Hypothalamus (tissue), 51 donors: ENCODE measurements at places on chromosomes 5 and 9.

DNA sequence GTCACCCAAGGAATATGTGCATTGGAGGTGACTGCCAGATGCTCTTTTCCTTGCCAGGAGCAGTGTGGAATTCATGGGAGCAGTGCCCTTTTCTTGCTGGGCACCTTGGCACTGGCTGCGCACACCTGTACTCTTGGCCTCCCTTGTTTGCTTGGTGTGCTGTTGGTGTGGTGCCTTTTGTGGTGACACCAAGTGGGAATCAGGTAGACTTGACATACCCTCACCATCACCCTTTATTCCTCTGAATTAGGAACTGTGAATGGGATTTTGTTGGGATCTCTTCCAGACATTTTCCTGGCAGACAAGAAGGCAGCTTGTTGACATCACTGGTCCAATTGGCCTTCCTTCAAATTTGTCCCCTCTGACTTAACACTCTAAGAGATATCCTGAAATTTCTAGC lies 82.3 kb downstream of the RAI14 start:
- no peak for DNase-seq

- DNase-seq = no peak
These were observed 610.9 kb downstream of the RAB3C start for GRCh38 chr5:59193616-59194319.

- DNase-seq = peak; percentile 87
These were observed 866 bp upstream of the SEMA6A start for GRCh38 chr5:116575326-116576052.

GRCh38 chr5:158256096-158256495 lies 397.2 kb upstream of the CLINT1 start:
- DNase-seq = no peak

- DNase-seq = no peak
These were observed 996.1 kb upstream of the TYRP1 start for GRCh38 chr9:11697126-11697525.

- no peak for DNase-seq
These were observed 107.1 kb downstream of the PALM2AKAP2 start for GRCh38 chr9:109887079-109887478.

- no peak for DNase-seq
These were observed 69.3 kb downstream of the OLFM1 start for GRCh38 chr9:135156525-135157510.

DNA sequence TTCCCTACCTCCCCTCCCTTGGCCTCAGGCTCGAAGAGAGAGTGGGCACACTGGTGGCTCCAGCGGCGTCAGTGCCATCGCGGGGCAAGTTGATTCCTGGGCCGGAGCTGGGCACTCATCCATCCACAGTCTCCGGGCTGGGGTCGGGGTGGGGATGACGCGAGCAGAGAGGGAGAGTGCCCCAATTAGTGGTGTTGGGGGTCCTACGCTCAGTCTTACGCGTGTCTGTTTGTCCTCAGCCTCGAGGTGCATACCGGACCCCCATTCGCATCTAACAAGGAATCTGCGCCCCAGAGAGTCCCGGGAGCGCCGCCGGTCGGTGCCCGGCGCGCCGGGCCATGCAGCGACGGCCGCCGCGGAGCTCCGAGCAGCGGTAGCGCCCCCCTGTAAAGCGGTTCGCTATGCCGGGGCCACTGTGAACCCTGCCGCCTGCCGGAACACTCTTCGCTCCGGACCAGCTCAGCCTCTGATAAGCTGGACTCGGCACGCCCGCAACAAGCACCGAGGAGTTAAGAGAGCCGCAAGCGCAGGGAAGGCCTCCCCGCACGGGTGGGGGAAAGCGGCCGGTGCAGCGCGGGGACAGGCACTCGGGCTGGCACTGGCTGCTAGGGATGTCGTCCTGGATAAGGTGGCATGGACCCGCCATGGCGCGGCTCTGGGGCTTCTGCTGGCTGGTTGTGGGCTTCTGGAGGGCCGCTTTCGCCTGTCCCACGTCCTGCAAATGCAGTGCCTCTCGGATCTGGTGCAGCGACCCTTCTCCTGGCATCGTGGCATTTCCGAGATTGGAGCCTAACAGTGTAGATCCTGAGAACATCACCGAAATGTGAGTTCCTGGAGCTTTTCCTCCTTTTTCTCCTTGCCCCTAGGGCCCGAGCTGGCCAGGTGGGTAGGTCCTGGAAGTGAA lies 861 bp downstream of the NTRK2 start:
- DNase-seq = no peak

DNA sequence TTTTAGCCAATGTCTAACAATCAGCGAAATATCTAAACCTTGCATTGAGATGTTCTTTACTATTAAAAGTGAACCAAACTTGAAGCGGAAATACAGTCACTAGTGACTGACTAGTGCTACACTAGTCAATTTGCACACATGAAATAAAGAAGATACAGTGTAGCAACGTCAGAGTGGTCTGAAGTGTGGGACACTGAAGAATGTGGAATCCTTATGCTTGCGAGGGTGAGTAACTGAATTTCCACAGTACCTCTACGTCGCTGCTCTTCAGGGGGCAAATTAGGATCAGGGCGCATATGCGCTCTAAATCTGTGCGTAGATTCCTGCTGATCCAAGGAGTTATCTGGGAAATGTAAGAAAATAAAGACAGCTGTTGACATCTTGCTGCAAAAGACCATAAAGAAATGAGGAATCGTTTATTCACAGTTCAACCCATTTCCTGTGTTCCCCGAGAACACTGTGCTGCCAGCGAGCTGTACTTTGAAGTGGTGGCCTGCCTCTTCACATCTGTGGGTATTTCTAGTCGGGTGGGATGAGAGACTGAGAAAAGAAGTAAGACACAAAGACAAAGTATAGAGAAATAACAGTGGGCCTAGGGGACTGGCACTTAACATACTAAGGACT lies 39.8 kb upstream of the FLT4 start:
- no peak for DNase-seq

GRCh38 chr5:75885321-75885720 lies 168.1 kb upstream of the POC5 start:
- no peak for DNase-seq

- DNase-seq = no peak
These were observed 152.1 kb upstream of the EDIL3 start for GRCh38 chr5:84536797-84537196.

- DNase-seq = no peak
These were observed 9.3 kb downstream of the HMGXB3 start for GRCh38 chr5:150009671-150010387.

DNA sequence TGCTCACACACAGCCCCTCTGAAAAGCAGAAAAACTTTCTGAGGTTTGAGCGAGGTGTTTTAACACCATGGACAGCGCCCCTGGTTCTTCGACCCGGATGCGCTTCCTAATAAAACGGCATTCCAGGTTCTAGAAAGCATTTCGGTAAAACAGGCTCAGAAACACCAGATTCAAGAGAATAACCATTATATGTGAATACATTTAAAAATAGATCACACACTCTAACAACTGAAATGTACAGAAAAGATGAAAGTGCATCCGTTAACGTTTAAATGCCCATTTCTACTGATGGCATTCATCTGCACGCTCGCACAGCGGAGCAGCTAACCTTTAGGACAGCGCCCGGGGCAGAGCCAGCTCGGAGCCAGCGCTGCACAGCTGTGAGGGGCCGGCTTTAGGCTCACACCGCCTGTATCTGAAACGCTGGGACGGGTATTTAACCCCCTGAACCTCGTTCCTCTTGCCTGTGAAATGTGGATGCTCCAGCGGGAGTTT lies 26.3 kb upstream of the TENT4A start:
- no peak for DNase-seq

DNA sequence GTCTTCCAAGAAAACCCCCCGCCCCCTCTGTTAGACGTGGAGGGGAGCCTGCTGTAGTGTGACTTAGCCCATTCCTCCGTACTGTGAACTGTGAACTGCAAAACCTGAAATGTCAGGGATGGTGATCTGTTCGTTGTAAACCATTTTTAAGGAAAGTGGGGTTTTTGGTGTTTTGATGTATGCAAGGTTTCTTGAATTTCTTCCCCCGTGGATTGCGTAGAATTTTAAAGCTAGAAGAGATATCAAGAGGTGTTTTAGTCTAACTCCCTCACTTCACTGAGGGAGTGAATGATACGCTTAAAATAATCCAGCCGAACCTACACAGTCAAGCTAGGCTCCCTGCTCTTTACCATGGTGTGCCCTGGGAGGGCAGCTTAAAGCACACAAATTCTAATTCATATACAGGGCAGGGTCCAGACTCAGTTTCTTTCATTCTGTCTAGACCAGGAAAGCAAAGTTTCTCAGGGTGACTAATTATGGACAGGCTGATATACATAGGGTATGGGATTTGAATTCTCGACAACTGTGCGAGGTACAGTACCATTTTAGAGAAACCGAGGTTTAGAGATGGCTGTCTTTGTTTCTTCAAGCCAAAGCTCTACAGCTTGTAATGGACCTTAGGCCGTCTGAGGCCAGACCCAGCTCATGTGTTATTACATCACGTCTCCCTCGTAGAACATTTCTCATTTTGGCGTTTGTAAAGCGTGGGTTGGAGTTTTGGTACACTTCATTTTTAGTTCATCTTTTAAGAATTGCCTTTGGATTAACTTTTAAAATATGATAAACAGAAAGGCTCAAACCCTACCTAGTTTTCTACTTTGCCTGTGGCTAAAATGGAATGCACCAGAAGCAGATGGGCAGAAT lies 2.7 kb downstream of the PTGER4 start:
- DNase-seq = no peak

GRCh38 chr5:133265257-133265656 lies 213.4 kb downstream of the HSPA4 start:
- no peak for DNase-seq

DNA sequence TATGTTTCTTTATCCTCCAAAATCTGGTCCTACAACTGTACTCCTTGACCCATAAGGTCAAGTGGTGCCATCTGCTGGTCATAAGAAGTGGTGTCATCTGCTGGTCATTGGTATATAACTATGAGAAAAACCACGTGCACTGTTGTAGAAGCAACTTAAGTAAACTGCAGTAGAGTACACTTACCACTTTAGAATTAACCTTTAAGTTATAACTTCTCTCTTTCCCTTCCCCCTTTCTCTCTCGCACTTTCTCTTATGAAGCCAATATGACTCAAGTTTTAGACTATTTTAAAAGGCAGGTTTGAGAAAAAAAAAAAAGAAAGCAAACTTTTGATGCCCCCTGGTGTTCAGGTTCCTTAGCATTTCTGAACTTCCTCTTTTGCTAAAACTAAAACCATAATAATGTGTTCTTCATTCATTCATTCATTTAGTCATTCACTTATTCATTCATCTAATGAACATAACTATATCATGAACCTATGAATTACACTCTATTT lies 12.8 kb upstream of the MTAP start:
- no peak for DNase-seq

DNA sequence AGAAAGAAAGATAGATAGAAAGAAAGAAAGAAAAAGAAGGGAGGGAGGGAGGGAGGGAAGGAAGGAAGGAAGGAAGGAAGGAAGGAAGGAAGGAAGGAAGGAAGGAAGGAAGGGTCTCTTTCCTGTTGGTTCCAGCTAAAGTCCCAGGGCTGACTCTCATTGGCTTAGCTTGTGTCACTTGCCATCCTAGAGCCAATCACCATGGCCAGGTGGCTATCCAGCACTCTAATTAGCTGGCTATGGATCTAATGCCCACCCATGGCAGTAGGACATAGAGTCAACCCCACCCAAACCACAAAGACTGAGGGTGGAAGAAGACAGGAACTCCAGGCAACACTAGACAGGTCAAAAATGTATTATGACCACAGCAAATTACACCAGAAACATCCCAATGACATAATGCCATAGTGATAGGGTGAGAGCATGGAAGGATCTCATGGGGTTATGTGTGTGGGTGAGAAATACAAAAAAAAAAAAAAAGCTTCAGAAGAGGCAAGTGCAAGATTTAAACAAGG lies 10.8 kb upstream of the CPLX2 start:
- no peak for DNase-seq
